ENCODE measurements at places on chromosomes 2 and 18. TPM values are rescaled to one million over a fixed set of nuclear protein-coding genes. Genes with fewer than 3 reads are reported as not detected.

Gene EGR4
- total RNA-seq, result not detected

DNA sequence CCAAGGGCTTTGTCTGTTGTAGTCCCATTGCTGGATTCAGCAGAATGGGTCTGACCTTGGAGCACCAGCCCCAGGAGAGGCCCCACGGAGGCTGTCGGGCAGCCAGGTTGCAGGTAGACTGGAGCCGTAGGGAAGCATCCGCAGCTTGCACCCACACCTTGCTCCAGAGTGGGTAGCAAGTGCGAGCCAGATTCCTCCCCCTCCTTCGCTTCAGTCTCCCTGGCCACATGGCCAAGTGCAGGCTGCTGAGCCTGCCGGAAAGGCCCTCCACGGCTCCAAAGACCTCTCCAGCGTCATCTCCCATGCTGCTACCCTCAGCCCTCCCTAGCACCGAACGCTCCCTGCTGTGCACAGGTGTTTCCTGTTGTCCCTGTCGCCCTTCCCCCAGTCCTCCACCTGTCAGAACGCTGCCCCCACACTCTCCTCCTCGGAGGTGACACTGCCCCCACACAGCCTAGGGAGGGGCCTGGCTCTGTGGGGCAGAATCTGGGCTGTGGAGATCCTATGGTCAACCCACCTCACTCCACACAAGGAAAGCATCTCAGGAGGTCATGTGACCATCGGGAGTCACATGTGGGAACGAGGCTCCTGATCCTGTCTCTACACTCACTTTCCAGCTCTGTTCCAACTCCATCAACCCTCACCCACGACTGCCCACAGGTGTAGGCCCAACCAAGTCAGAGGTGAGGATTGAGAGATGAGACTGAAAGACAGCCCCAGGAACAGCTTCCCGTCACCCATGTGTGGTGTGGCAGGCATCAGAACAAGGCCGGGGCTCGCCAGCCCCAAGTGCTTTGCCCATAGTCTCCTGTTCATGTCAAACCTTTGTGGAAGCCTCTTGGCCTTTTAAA lies 8.3 kb downstream of the KCNF1 start:
- no peak for DNase-seq

GRCh38 chr2:102703748-102704147 lies 58.1 kb upstream of the TMEM182 start:
- no peak for DNase-seq

Gene TIA1
- 160 TPM for total RNA-seq

GRCh38 chr2:125961739-125962138 lies 694.2 kb upstream of the GYPC start:
- DNase-seq, result no peak

Gene PLCL1
- 2.9 TPM for total RNA-seq

DNA sequence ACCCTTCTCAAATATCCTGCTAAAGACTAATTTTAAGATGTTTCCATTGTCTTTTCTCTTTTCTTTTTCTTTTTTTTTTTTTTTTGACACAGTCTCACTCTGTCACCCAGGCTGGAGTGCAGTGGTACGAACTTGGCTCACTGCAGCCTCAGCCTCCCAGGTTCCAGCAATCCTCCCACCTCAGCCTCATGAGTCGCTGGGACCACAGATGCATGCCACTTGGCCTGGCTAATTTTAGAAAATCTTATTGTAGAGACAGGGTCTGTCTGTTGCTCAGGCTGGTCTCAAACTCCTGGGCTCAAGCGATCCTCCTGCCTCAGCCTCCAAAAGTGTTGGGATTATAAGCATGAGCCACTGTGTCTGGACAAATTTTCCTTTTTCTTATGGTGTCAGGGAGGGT lies 167.5 kb downstream of the MCFD2 start:
- no peak for DNase-seq

Gene NEUROD1
- not detected for total RNA-seq

Data from ureter (tissue), 1 donor.